ENCODE measurements at places on chromosomes 12 and 14. TPM values are rescaled to one million over a fixed set of nuclear protein-coding genes. Genes with fewer than 3 reads are reported as not detected.

Gene MYF5
- not detected for total RNA-seq

Gene EXD2
- total RNA-seq = 25.1 TPM

Gene KRT6C
- not detected for total RNA-seq

Gene GPR65
- 0.18 TPM for total RNA-seq

Gene EPS8
- total RNA-seq = 121 TPM

Gene MYH7
- not detected for total RNA-seq

Gene RALGAPA1
- total RNA-seq = 81.5 TPM

Gene RASSF9
- 0.89 TPM for total RNA-seq

Gene INHBC
- total RNA-seq = not detected

Gene VDR
- total RNA-seq = 154 TPM

Gene C12orf50
- not detected for total RNA-seq

Gene CHST11
- total RNA-seq = 3.4 TPM

Gene PPP1R1A
- total RNA-seq = 2.5 TPM

Gene C3AR1
- total RNA-seq = 7.4 TPM

Gene NANOG
- 0.09 TPM for total RNA-seq

All from left colon (tissue), 2 donors.